ENCODE measurements at places on chromosomes 2 and 18.

DNA sequence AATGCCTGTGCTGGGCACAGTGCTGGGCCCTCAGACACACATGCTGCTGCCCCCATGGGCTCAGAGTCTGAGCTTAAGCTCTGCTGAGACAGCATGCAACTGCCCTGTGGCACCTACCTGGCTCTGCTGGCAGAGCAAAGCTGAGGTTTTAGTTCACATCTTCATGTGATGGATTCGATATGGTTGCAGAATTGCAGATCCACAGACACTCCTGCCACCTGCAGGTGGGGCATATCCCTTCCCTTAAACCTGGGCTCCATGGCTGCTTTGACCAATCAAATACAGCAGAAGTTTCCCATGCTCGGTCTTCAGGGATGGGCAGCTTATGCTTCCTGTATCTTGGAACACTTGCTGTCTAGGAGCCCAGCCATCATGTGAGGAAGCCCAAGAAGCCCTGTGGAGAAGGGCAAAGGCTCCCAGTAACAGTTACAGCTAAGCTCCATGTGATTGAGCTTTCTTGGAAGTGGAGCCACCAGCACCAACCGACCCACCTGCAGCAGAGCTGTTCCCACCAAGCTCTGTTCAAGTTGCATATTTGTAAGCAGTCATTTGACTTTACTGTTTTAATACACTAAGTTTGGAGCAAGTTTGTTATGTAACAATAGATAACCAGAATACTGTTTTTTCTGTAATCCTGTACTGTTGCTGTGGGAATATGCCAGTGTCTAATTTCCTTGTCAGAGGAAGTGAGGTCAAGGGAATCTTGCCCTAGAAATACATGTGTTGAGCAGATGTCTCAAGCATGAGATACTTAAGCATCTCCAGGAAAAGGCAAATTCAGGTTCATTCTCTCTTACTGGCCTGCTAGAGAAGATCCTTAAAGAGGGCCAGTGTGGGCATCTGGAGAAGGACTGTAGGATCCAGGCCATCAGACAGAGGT, 79.3 kb downstream of the SH3RF3 start:
- no peak for DNase-seq

GRCh38 chr2:220320326-220320725, 692.9 kb downstream of the SLC4A3 start:
- no peak for DNase-seq

DNA sequence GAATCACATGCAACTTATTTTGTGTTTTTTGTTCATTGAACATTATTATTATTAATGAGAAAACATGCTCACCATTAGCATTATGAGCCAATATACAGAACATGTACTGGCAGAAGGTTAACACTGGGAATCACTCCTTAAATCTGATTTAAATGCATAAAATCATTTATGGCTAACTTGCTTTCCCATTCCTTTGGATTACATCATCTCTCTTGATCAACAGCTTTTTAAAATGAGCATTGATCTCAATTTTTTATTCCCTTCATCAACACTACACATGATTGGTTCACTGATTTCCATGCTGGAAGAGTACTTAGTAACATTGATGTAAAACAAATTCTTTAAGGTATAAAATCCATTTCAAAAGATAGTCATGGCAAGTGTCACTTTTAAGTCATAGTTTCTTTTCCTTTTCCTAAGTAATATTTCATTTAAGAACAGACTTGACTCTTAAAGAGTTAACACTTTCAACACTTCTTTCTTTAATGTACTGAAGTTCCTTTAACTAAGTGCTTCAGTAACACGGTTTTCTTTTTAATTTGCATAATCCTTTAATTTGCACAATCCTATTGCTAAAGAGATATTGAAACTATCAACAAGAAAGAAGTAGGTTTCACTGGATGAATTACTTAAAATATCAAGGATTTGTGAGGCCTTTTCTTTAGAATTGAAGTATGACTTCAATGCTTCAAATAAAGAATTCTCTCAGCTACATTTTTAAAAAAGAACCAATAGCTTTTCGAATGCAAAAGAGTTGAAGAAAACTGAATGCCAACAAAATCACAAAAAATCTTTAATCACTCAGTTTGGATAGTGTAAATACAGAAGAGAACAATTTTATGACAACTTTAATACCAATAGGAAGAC, 24.9 kb upstream of the BUB1 start:
- DNase-seq = no peak

DNA sequence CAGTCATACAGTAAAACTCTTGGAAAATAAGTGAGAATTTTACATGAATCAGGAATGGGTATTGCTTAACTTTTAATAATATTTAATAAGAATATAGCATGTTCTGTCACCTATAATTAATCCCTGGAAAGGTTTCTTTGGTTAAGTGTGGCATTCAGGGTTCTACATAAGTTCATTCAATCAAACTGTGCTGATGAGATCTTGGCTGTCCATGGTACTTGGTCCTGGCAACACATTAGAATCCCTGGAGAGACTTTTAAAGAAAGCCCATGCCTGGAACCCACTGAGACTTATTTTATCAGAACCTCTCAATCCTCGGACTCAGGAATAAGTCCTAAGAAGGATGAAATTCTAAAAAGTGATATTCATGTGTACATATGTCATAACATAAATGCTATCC, 60.3 kb downstream of the CERKL start:
- no peak for DNase-seq

- DNase-seq = no peak
Observed at GRCh38 chr2:202604699-202605098, 30.1 kb upstream of the FAM117B start.

- DNase-seq = no peak
Observed at GRCh38 chr2:126714191-126714965, 58.4 kb downstream of the GYPC start.

GRCh38 chr2:151002959-151003600, 258.6 kb downstream of the RBM43 start:
- no peak for DNase-seq

GRCh38 chr18:50707855-50708469, 111.9 kb downstream of the MRO start:
- peak; percentile 77 for DNase-seq

DNA sequence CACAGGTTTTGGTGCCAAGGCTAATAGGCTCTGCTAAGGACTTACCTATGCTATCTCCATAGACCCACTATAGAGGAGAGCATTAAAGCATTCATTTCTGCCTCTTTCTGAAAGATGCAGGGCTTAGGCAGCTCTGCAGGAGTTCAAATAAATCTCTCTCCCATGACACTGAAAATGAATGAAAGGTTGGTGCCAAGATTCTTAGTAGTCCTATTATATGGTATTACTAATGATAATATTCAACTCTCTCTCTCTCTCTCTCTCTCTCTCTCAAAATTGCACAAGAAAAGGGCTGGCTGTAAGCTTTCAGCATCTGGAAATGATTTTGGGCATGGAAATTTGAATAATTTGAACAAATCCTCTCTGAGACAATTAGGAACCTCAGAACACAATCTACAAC, 433.7 kb downstream of the MBD2 start:
- no peak for DNase-seq

- DNase-seq = no peak
Observed at GRCh38 chr2:60405271-60405919, 148.1 kb downstream of the BCL11A start.

- DNase-seq = peak; percentile 86
Observed at GRCh38 chr18:51622702-51623101, 425.2 kb upstream of the MEX3C start.

DNA sequence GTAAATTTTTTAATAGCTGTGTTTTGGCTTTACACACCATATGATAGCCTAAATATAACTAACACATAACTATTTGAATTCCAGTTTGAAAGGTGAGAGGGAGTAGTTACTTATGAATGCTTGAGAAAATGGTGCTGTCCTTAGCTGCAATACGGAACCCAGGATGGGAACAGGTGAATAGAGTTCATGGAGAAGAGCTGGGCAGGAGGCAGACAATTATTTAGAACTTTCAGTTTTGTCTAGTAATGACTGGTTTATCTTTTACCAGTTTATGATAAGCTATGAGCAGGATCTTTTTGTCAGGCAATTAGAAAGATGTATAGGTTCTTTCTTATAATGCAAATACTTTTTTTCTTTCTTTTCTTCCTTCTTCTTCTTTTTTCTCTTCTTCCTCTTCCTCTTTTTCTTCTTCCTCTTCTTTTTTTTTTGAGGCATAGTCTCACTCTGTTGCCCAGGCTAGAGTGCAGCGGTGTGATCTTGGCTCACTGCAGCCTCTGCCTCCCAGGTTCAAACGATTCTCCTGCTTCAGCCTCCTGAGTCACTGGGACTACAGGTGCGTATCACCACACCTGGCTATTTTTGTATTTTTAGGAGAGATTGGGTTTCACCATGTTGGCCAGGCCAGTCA, 25.9 kb downstream of the UBR3 start:
- DNase-seq = no peak

DNA sequence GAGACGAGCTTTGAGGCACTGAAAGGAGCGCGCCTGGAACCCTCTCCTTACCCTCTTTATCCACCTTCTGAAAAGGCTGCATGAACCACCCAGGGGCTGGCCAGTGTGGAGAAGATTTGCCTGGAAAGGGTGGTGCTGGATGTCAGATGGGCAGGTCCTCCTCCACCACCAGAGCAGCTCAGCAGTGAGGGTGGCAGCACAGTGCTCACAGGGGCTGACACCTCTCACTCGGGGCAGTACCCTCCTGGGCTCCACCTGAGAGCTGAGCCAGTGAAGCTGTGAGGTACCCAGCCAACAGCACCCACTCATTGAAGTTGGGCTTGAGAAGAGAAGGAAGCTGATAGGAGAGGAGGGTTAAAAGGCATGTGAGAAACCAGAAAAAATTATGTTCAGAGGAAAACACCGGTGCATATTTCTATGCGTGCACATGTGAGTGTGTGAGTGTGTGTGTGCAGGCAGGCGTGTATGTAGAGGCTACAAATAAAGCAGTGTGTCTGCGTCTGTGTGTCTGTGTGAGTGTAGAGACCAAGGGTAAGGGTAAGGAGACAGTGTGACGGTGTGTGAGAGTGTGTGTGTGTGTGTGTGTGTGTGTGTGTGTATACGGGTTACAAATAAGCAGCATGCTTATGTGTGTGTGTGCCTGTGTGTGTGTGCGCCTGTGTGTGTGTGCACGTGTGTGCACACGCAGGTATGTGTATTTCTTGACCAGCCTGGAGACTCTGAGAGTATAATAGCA, 40.7 kb downstream of the TEX44 start:
- DNase-seq = no peak

GRCh38 chr2:239748811-239749210, 276.3 kb downstream of the NDUFA10 start:
- DNase-seq = no peak

DNA sequence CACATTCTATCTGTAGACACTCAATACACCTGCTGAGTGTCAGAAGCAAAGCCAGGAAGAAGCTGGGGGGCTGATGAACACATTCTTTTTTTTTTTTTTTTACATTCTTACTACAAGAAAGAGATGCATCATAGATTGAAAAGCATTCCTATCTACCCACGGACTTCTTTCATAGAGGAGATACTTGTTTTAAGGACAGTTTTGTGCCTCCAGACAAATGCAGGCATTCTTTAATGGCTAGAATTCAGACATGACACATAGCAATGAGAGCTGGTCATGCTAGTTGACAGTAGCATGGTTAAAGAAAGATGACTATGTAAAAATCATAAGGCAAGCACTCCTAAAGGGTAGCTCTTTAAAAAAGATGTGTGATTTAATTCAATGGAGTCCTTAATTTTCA, 110.2 kb downstream of the EPHA4 start:
- no peak for DNase-seq

DNA sequence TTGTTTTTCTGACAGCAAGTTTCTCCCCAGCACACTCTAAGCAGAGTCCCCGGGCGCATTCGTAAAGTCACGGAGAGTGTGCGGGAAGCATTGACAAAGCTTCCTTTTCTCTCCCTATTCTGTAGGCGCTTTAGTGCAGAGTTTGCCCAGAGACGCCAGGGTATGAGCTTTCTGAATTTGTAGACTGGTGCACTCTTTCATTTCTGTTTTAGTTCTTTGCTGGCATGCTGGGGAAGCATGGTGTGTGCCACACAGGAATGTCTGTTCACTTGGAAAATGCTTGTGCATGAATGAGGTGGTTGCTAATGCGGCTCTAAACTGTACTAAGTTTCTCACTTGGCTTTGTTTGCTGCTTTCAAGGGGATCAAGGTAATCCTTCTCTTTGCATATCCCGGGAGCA, 102.6 kb downstream of the RTN4 start:
- no peak for DNase-seq

GRCh38 chr2:211760103-211760502, 778.5 kb downstream of the ERBB4 start:
- no peak for DNase-seq

GRCh38 chr2:167692191-167692590, 555.2 kb downstream of the STK39 start:
- DNase-seq = no peak

- DNase-seq = no peak
Observed at GRCh38 chr2:94869552-94870439, 1.4 kb upstream of the TEKT4 start.

GRCh38 chr18:12769644-12770440, 67.0 kb downstream of the PSMG2 start:
- DNase-seq = no peak

DNA sequence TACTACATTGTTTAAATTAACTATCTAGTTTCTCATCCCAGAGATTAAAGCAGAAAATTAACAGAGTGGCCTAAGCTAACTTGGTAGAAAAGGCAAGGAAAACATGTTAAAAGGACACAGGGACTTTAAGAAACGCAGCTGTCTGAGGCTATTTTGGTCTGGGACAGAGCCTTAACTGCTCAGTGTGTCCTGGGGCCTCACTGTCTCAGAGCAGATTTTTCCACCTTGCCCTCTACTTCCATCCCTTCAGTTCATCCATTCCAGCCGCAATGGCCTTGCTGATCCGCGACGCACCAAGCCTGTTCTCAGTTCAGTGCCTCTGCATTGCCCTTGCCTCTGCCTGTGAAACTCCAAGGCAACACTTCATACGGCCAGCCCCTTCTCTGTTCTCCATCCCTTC, 114.9 kb upstream of the OSR1 start:
- no peak for DNase-seq

- DNase-seq = no peak
Observed at GRCh38 chr2:112636605-112637288, 9.0 kb upstream of the SLC20A1 start.

- DNase-seq = no peak
Observed at GRCh38 chr18:55355223-55355622, 232.8 kb downstream of the TCF4 start.

- DNase-seq = no peak
Observed at GRCh38 chr18:78518805-78519204, 460.8 kb upstream of the SALL3 start.

- DNase-seq = no peak
Observed at GRCh38 chr2:225891771-225892170, 492.3 kb downstream of the NYAP2 start.

DNA sequence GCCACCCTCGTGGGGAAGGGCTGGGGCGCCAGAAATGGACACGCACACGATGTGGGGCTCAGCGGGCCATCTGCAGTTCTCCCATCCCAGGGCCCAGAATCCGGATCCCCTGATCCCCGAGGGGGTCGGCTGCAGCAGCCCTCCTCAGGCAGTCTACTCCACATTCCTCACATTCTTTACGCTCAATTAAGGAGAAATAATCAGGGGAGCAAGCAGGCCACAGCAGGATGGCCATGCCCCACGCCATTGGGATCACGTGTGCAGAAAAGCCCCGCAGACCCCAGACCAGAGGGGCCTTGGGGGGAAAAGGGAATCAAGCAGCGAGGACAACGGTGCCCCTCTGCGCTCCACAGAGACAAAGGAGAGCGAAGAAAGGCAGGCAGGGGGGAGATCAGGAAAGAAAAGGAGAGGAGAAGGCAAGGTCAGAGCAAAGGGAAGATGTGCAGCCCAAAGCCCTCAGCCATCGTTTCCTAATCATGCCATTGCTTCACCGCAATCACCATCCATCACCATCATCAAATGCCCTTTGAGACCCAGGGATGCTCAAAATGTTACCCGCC, 17.5 kb upstream of the PKDCC start:
- DNase-seq = no peak

- no peak for DNase-seq
Observed at GRCh38 chr2:85699325-85699724, 5.2 kb downstream of the GNLY start.
